ENCODE measurements at places on chromosomes 2 and 18.
A peak's percentile ranks its signal among the peaks of the same experiment; 100 is the strongest.

DNA sequence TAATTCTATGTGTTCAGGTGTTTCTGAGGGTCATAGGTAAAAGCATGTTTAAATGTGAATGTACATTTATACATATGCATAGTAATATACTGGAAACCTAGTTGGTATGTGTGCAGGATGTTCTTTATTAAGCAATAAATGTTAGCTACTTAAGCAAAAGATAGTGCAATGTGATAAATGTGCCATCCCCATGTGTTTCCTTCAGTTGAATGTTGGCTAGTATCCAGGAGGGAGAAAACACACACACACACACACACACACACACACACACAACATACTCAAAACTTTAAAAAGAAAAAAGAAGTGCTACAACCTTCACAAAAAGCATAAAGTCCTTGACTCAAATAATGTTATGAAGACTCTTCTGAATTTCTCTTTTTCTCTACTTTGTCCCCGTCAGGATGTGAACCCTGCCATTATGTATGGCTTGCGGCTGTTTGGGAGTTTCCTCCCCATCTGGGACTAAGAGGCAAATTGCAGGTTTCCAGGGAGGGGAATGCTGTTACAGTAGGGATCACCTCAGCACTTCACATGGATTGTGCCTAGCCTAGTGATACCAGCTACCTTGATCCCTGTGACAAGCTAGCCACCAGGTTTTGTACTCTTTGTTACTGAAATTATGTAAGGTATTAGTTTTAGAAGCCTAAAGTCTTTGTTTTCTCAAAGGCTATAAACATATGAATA is 82.6 kb downstream of the IKZF2 start:
- DNase-seq: peak; percentile 31

DNA sequence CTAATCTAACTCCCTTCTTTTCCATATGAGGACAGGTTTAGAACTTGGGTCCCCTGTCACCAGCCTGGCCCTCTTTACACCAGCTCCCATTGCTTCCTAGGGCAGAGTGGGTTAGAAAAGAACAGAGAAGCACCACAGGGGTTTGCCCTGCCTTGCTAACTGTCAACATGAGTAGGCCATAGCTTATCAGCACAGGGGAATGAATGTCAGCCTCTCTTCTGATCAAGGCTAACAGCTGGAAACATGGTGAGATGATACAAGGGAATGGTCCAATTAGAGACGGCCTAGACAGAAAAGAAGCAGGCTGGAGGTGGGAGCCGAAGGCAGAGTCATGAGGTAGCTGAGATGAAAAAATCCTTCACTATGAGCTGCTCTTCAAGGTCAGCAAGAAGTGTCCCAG is 189.4 kb upstream of the ACAA2 start:
- DNase-seq: no peak

DNA sequence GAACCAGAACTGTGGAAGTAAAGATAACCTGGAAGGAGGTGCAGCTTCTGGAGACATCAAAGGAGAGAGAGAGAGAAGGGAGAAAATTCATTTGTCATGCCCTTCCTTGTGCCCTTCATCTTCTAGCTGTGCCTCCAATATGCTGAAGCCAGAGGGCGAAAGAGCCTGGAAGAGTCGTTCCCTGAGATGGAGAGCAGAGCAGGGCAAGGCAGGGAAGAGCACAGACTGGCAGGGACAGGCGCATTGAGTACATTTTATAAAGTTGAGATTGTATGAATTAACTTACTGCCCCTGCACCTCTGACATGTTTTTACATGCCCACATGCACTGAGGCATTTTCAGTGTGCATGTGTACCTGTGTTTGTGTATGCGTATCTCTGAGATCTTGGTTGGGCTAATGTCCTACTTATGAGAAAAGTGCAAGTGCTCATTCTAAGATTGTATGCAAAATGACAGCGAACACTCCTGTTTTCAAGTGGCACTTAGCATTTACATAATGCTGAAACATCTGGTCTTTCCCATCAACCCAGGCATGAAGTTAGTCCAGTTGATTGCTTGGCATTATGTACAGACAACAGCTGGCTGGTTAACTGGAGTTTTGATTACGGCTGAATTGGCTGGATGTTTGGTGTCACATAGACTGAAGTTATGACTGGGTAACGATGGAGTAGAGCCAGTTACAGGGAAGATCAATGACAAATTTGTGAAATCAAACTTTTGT is 23.7 kb upstream of the MMADHC start:
- no peak for DNase-seq

- DNase-seq: peak; percentile 82
Observed at GRCh38 chr2:65064728-65065552, 8.7 kb downstream of the CEP68 start.

DNA sequence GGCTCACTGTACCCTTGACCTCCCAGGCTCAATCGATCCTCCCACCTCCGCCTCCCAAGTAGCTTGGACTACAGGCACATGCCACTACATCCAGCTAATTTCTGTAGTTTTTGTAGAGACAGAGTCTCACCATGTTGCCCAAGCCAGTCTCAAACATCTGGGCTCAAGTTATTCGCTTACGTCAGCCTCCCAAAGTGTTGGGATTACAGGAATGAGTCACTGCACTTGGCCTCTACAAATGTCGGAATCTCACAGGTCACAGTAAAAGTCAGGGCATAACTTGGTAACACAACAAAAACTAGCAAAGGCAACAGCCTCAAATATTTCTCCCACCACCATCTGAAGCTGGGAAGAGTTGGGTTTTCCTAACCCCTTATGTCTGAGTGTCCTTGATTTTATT is 25.3 kb downstream of the SCG2 start:
- DNase-seq: peak; percentile 70

- no peak for DNase-seq
Observed at GRCh38 chr2:126881591-126881990, 17.1 kb upstream of the TEX51 start.

- no peak for DNase-seq
Observed at GRCh38 chr2:120854766-120855530, 119.3 kb downstream of the GLI2 start.

DNA sequence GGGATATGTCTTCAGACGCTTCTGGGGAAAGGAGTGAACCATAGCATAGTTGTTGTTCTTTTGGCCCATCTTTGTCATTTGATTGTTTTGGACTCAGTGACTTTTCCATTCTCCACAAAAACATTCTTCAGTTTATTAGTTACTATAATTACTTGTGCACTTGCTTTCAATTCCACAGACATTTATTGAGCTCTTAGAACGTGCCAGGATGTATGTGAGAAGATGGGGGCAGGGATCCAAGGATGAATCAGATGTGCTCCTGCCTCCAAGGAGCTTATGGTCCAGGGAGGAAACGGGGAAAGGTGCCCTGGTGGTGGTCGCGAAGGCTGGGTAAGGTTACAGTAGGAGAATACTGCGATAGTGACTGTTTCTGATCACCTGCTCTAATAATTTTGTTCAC is 6.9 kb upstream of the SLC4A3 start:
- DNase-seq: no peak

DNA sequence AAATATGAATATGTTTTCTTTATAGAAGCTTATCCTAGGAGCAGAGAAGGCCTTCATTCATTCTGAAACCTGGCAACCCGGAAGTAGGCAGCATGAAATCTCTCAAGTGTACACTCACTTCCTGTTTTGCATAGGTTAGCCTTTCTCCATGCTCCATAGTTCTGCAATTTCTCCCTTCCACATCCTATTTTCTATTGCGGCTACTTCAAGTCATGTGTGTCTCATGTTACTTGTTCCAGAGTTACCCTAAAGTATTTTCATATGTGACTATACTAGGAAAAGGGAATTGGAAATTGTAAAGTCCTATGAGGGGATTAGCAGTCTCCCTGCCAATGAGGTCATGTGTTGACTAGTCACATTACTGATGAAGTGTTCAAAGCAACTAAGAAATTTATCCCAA is 320.6 kb downstream of the NCKAP5 start:
- peak; percentile 71 for DNase-seq

DNA sequence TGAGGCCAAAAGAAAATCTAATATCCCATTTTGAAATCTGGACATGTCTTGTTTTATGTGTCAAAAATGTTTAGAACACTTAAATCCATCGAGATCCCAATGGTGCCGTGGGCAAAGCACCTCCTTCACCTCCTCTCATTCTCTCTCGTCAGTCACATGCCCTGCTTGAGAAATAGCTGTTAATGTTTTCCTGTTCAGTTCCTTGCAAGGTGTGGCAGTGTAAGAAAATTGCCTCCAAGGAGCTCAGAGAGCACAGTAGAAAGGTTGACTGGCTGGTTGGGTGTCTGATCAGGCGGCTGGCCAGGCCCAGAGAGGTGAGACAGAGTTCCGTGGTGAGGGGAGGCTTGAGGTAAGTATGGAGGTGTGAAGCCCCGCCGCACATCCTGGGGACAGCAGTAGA is 210.2 kb downstream of the TSN start:
- no peak for DNase-seq

GRCh38 chr2:16365366-16365765 is 300.3 kb downstream of the CYRIA start:
- no peak for DNase-seq

DNA sequence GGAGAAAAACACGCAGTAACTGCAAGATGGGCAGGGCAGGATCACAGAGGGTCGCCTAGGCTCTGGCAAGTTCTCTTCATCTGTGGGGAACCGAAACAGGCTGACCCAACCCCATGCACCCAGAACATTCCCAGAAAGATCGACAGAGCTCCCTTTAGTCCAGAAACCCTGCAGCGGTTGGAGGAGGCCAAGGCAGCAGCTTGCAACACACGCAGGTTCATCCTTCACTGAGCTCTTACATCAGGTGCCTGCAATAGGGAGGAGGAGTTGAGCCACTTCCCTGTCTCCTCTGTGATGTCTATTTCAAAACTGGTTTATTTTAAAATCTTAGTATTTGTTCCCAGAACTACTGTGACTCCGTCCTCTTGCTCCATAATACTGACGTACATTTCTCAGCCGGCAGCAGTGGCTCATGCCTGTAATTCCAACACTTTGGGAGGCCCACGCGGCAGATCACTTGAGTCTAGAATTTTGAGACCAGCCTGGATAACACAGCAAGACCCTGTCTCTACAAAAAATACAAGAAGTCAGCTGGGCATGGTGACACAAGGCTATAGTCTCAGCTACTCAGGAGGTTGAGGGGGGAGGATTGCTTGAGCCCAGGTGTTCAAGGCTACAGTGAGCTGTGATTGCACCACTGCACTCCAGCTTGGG is 11.5 kb upstream of the SLC11A1 start:
- no peak for DNase-seq

DNA sequence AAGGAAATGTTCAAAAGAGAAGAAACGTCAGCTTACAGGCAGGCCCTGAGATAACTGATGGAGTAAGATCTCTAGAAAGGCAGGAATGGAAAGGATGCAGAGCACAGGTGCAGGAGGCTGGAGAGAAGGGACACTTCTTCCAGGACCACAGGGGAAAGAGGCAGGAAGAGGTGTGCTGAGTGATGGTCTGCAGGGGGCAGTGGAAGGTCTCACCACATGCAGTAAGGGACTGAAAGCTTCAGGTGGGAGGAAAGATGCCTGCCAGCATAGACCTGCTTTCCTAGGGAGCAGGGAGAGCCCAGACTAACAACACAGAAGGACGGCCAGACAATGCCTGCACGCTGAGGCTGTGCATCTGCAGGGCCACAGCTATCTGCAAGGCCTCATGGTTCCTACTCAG is 156.8 kb downstream of the L3MBTL4 start:
- DNase-seq: no peak

DNA sequence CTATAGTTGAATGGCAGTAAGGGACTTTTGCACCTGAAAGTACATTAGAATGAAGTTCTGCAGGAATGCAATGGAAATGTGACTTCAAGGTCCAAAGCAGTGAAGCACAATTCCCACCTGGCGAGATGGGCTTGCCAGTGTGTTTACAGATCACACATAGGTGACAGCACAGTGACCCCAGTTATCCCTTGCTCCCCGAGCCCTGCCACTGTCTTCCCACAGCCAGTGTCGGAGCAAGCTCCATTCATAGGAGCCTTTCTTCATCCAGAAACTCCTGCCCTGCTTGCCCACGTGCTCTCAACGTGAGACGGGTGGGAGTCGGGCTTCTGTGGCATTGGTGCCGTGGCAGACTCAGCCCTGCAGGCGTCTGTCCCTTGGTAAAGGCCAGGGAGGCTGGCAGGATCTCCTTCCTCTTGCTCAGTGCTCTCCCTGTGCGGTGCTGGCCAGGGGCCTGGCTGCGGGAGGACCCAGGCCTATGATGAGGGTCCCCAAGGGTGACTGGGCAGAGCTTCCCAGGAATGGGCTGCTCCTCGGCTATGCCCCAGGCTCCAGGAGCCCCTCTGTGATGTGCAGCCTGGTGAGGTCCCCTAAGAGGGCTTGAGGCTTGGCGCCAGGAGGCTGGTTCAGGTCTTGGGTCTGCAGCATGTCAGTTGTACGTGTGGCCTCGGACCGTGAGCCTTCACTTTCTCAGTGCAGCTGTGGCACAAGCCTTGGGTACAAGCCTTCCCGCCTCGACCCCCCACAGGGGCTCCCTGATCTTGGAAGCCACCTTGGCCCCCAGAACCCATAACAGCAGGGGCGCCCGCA is 40.2 kb downstream of the SNED1 start:
- DNase-seq: no peak

DNA sequence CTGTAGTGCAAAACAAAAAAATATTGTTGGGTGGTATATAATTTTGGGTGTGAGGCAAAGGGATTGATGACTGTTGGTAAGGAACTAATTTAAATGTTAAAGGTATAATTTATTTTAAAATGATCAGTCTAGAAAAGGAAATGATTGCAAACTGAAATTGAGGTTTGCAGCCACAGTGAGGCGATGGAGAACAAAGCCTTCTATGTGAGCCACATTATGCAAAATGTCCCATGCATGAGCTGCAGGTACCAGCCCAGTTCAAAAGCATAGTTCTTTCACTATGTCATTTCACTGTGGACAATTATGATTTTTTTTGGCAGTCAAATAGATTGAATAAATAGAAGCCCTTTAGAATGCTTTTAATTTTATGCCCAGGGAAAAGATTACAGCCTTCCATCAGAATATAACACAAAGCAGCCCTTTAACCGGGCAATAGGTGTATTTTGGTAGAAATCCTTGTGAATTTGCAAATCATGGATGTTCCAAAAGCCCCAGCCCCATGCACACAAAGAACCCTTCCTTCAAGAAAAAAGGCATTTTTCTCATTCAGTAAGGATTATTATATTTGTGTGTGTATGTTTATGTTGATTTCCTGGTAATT is 1.7 kb downstream of the MAP2 start:
- peak; percentile 34 for DNase-seq

GRCh38 chr2:130872741-130873125 is 36.0 kb downstream of the ARHGEF4 start:
- no peak for DNase-seq

GRCh38 chr2:1979138-1979537 is 234.8 kb upstream of the PXDN start:
- peak; percentile 46 for DNase-seq
